ENCODE measurements at places on chromosomes 16 and 17.
A peak's percentile ranks its signal among the peaks of the same experiment; 100 is the strongest.

DNA sequence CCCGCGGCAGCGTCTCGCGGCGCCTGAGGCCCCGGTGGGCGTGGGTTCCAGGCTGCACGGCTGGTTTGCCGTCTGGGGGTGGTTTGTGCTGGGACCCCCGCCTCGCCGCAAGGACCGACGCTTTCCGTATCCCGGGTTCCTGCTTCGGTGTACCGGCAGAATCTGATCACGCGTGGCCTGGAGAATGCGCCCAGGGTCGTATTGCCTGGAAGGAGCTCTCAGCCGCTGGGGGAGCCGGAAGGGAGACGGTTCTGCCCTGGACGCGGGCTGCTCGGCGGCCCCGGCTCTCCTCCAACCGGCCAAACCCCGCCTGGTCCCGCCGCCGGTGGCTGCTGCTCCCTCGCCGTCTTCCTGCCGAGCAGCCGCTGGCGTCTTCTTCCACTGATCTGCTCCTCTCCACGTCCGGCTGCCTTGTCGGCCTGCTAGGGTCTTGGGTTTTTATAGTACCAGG is 39.8 kb downstream of the ZNF778 start:
- no peak for DNase-seq

- peak; percentile 25 for DNase-seq
These were observed 2.7 kb downstream of the ZFPM1 start for GRCh38 chr16:88455610-88456355.

DNA sequence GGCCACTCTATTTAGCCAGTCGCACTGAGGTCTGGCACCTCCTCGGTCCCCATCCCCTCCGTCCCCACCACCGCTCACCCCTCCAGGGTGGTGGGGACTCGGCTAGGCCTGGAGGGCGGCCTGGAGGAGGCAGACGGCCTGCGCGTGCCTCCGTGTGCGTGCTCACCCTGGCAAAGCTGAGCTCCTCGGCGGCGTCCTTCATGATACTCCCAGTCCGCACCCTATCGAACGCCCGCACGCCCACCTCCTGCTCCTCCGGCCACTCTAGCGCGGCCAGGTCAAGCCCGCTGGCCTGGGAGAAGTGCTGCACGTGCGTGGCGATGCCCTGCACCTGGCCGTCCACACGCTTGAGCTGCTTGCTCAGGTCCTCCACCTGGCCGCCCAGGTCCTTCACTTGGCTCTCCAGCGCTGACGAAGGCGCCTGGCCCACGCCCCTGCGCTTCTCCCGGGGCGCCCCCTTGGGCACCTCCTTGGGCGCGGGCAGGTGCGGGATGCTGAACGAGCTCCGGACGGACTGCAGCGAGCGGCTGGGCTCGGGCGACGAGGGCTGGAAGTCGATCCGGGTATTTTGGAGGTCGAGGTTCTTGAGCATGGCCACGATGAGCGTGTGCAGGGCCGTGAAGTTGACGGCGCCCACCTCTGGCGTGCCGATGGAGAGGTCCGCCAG is 644 bp downstream of the QRICH2 start:
- no peak for DNase-seq

DNA sequence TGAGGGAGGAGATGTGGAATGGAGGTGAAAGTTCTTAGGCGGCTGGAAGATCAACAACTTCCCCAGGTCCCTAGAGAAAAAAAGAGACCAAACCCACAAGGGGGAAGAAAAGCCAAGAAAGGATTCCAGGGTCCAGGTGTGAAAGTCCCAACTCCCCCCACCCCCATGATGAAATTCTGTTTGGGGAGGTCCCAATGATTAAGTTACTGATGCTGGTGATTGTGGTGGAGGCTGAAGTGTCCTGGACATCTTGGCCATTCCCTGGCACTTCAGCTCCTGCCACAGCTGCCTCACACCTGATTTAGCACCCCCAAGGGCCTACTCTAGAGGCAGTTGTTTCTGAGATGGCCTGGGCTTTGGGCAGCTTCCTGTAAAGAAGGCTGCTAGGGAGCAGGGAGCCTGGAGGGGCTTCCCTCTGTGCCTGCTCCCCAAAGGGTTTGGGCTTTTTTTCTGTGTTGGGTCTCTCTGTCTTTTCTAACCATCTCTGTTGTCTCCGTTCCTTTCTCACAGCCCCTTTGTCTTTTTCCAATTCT is 13.1 kb downstream of the HOXB4 start:
- DNase-seq, result no peak

- no peak for DNase-seq
These were observed 42.5 kb downstream of the KCNJ12 start for GRCh38 chr17:21418446-21419298.

DNA sequence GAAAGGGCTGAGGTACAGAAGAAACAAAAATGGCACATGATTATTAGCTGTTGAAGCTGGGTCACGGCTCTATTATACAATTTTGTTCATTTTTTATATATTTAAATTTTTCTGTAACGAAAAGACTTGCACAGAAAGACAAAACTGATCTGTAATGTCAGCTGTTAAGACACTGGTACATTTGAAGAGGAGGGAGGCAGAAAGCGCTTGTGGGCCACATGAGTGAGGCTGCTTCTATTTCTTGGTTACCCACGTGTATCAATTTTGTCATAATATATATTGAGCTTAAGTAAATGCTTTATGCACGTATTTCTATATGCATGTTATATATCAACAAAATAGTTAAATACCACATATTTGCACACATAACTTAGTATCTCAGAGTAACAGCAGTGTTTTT is 151.8 kb upstream of the KCNJ18 start:
- DNase-seq, result no peak

DNA sequence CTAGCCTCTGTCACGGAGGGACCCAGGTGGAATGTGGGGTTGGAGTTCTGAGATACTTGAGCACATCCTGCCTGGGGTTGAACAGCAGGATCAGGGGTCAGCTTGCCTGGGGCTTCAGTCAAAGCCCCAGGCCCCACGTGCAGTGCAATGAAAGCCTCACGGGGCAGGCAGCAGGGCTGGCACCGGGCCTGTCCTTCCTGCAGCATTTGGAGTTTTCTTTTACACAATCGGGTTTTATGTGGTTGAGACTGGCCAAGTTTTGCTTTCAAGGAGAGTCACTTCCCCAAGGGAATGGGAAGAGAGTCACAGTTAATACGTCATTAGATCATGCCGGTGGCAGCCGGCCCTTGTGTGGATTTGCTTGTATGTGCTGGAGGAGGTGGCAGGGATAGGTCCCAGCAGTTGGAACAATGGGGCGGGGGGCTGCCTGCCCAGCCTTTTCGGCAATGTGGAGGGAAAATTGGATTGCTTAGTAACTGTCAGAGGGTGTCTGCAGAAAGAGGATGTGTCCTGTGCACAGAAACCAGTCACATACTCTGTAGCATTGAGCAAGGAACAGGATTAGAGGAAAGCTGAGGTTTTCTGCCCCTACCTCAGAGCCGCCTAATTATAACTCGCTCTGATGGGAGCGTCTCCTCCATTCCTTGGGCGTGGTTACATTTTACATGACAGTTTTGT is 4.5 kb downstream of the RMI2 start:
- no peak for DNase-seq

Measured in LoVo (cell line).